ENCODE measurements at places on chromosomes 1 and 21.

DNA sequence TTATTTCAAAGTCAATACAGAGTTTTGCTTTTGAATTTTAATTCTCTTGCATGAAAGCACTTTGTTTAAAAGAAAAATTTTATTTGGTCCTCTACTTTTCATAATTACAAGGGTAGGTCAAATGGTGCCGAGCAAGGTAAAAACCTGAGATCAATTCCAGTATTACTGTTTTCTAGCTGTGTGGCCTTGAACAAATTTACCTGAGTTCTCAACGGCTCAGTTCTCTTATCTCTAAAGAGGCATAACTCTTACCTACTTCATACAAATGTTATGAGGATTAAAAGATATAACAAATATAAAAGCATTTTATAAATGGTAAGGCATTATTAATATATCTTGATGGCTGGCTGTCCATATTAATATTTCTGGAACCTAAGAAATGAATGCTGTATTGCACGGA lies 42.5 kb downstream of the USP24 start:
- DNase-seq, result no peak

- DNase-seq, result no peak
Measured at GRCh38 chr1:112381324-112382076, 14.5 kb upstream of the CTTNBP2NL start.

DNA sequence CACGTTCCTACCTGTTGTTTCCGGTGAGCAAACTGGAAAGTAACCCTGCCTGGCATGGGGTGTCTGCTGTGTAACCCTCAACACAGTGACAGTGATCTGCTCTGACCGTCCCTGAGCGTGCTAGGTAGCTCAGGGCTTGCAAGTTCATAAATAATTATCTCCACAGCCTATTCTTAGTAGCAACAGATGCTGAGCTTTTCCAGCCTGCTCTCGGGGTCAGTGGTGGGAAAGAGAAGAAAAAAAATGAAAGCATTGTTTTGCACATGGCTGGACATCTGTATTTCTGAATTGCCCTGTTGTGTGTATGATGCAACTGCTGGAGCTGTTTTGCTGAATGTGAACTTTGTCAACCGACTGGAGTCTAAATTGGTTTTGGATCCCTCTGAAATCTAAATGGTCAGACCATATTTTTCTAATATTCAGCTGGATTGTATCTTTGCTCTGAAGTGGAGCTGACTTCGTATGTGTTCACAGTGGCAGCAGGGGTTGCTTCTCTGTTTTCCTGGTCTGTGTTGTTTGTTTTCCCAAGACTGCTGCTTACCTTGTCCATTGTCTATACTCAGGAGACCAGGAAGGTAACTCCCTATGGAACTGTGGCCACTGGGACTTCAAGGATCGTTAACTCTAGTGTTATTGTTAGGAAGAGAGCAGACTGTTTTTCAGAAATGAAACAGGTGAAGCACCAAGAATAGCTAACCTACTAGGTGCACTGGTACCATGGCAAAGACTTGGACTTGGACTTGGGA lies 27.0 kb downstream of the TGFB2 start:
- no peak for DNase-seq

DNA sequence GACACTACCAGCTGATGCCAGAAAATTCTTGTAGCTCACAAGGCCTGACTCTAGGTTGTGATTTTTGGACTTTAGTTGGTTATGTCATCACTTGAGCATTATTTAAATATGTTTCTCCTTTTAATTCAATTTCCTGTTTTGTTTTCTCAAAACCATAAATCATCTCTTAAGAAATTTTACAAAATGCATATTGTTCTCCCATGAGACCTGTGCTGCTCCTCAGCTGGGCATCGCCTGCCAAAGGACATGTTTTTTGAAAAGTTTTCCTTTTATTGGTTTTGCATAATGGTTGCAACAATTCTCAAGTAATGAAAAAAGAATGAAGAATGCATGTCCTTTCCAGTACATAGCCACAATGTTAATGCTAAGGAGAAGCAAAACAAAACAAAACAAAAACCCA lies 204.7 kb upstream of the LYPLAL1 start:
- no peak for DNase-seq

GRCh38 chr1:204961765-204962419 lies 81.1 kb upstream of the CNTN2 start:
- DNase-seq, result no peak

DNA sequence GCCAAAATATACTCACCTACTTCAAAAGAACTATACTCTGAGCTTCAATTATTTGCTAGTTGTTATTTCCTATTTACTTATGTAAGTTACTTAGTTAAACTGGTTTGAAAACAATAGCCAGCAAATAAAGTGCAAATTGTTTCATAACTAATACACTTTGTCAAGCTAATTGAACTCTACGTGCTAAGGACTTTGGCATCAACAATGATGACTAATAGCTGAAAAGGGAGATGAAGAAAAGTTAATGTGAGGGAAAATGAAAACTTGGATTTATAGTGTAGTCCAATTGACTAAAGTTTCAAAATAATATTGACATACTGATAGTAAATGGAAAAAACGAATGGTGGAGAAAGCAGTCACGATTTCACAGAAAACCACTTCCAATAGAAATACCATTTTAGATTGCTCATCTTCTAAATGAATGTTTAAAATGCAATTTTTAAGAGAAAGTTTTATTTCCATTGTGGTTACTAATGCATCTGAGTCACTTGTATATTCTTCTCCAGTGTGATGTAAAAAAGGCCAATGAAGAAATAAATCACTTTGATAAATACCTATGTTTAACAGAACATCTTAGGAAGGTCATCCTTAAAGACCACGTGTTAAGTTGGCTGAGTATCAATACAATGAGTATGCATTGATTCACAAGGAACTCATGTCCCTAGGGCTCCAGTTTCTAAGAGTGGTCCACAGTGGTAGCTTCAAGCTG lies 455.2 kb downstream of the LTN1 start:
- DNase-seq, result no peak

DNA sequence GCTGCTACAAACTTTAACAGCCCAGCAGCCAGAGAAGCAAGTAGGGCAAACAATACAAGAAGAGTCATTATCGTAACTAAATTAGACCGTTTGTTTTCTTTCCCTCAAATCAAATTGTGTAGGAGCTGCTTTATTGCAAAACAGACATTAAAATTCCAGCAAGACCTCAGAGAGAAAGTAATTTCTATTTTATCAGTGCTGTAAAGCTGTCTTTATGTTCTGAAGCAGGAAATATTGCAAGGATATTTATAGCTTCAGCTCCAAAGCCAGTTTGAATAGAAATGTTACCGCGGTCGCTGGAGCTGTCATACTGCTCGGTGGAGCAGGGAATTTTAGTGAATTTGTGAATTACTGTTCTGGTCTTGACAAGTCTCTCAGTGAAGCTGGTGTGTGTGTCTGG lies 503.8 kb upstream of the PLXNA2 start:
- no peak for DNase-seq

DNA sequence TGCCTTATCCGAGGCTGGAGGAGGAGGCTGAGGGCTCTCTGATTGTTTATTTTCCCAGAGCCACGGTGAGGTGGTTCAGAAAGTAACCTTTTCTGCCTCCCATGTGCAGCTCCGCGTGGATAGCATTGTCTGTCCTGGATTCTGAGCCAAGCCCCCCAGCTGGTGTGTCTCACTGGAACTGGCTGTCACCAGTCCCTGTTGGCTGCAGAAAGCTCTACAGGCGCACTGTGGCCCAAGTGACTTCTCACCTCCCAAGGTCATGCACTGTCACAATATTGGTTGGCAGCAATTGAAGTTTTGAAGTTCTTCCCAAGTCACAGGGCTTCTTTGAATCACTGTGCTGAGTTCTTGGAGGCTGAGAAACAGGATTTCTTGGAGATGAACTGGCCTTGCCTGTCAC lies 8.2 kb downstream of the BMP8A start:
- no peak for DNase-seq

DNA sequence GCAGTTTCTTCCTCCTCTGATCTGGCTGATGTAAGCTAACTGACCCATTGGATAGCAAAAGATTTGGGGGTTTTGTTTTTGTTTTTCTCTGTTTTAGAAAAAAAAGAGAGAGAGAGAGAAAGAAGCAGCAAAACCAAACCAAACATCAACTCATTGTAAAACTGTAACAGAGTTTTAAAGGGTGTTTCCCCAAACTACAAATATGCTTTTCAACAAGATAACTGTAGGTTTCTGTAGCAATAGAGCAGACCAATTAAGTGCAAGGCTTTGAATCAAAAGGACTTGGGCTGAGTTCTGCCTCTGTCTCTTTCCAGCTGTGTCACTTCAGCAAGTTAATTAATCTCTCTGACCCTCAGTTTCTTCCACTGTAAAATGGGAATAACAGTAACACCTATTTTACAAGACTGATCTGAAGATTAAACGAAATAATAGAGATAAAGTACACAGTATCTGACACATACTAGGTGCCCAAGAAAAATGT lies 44.5 kb downstream of the RRAGC start:
- no peak for DNase-seq

- no peak for DNase-seq
Measured at GRCh38 chr21:28604946-28605537, 387.6 kb downstream of the LTN1 start.

GRCh38 chr1:36512842-36513241 lies 30.1 kb upstream of the CSF3R start:
- no peak for DNase-seq

DNA sequence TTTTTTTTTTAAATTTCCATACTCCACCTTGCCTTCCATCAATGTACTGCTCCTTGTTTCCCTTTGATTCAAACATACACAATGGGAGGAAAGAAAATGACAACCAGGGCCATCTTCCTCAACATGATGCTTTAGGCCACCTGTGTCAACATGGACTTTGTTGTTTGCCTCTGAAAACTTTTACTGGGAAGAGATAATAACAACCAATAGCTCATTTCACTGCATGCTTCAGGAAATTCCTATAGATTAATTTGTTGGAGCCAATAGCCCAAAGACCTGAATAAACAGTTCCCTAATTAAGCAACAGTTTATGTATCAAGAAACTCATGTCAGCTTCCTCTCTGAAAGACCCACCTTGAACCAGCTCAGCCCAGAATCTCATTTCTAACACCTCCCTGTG lies 3.2 kb downstream of the KRTAP15-1 start:
- DNase-seq, result no peak

GRCh38 chr1:38009088-38009840 lies 3.3 kb upstream of the UTP11 start:
- DNase-seq, result no peak

GRCh38 chr1:30912913-30913652 lies 4.5 kb upstream of the SDC3 start:
- DNase-seq, result no peak

DNA sequence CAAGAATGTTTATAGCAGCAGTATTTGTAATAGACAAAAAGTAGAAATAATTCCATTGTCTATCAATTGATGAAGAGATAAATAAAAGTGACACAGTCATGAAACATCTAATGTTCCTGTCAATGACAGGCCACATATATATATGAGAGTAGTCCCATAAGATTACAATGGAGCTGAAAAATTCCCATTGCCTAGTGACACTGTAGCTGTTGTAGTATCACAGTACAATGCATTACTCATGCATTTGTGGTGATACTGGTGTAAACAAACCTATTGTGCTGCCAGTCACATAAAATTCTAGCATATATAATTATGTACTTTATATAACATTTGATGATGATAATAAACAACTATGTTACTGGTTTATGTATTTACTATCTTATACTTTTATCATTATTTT lies 141.9 kb upstream of the LYPLAL1 start:
- no peak for DNase-seq

DNA sequence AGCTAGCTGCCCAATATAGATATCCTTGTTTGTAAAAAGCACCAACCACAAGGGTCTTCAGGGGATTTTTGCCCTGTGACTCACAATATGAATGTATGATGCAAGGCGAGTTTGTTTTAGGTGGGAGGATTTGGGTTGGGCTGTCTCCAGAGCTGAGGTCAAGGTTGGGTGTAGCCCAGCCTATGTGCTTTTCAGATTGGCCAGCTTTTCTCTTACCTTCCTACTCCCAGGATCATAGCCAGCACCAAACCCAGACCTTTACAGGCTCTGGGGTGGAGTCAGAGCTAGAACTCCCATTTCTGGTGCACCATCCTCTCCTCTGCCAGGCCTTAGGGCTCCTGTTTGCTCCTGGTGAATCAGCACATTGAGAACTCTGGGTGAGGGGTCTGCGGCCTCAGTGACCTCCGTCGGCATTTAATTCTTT lies 55.6 kb upstream of the GCLM start:
- no peak for DNase-seq

- DNase-seq, result no peak
Measured at GRCh38 chr1:215407575-215407974, 159.5 kb upstream of the KCTD3 start.

DNA sequence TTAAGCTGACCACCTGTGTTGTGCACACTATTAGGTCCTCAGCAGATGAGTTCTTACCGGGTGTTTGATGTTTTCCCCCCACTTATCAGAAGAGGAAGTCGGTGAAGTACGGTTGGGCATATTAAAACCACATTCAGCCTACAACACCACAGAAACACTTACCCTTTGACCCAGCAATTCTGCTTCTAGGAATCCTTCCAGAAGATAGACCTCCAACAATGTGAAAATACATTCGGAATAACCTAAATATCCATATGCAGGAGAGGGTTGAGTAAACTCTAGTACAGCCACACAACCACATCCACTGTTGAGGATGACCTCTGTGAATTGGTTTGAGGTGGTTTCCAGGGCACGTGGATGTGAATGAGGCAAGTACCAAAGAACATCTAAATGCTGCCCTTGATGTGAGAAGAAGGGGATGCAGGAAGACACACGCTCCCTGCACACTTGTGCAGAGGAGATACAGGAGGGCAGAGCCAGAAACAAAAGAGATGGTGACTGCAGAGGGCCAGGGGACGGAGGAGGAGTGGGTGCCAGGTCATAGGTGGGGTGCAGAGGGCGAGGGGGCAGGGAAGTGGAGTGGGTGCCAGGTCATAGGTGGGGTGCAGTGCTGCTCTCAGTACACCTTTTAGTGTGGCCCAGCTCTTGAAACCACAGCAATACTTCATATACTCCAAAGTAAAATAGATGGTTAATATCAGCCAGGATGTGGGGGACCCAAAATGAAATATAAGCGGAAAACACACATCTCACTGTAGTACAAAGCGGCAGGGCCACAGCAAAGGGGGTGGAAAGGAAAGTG lies 12.8 kb downstream of the ADARB1 start:
- DNase-seq, result no peak

DNA sequence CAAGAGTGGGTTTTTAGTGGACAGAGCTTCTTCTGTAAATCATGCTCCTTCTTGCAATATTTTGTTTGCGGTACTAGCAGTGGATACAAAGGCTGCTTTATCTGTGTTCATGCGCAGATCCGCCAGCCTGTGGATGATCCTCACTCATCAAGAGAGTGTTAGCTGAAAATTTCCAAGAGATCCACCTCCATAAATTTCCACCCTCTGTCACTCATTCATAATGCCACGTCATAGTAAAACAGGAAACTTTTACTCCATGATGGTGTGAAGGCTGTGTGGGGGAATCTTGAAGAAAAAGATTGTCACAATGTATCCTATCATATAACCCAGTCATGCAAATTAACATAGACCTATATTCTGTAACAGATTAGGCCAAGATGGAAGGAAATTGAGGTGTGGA lies 4.4 kb upstream of the MAPKAPK2 start:
- DNase-seq, result no peak

- no peak for DNase-seq
Measured at GRCh38 chr1:214550013-214550856, 1.2 kb downstream of the PTPN14 start.

GRCh38 chr1:110607536-110608230 lies 1.5 kb upstream of the KCNA2 start:
- DNase-seq, result no peak

- DNase-seq, result no peak
Measured at GRCh38 chr1:203284411-203285123, 20.8 kb upstream of the BTG2 start.
